ENCODE measurements at places on chromosomes 12 and 14.
A peak's percentile ranks its signal among the peaks of the same experiment; 100 is the strongest.

DNA sequence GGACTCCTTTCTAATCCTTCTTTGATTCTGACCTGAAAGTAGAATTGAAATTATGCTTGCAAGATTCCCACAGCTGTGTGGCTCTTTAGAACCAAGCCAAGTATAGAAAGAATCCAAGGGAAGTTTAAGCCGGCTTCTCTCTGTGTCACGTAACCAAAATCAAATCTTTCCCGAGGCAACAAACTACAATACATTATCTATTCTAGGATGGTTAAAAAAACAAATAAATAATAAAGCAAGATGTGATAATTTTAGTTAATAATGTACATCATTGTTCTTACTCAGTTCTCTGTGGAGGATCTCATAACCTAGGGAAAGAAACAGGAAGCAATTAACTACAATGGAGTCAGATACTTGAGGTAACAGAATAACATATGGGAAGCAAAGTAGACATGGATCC, 78.1 kb upstream of the ST8SIA1 start:
- no peak for DNase-seq

DNA sequence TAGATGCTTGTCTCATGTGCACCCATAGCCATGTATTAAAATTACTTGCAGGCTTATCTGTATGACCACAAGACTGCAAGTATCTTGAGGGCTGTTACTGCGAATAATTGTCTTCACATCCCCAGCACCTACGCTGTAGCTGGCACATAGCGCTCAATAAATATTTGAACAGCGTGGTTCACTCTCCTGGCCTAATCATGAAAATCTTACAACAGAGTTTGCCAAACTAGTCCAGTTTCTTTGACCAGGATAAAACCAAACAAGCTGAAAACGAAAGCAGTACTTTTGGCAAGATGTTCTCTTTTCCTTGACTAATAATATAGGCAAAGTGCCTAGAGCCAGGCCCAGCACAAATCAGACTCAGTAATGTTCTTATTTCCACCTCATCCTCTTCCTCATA, 106.7 kb downstream of the RPS29 start:
- DNase-seq: peak; percentile 78

- DNase-seq: no peak
These were observed 250.9 kb downstream of the PDZRN4 start for GRCh38 chr12:41438854-41439541.

DNA sequence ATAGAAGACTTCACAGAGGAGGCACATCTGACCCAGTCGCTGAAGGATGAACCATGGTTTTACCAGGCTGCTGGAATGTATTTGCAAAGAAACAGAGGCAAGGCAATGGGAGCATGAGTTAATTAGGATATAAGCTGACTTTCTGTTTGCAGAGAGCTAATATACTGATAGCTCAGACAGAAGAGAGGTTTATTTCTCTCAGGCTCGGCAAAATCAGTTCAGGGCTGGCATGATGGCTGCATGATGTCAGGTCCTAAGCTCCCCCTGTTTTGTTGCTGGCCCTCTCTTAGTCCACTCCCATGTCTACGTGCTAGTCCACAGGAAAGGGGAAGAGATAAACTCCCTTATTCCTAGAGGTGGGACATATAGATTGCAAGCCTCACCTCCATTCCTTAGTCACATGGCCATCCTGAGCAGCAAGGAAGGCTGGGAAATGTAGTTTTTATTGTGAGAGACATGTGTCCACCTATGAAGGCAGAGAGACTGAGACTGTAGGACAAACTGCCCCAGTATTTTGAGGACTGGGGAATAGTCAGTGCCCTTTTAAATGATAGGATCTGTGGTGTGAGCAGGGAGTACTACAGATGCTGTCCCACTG, 224.5 kb downstream of the VRK1 start:
- DNase-seq: no peak

DNA sequence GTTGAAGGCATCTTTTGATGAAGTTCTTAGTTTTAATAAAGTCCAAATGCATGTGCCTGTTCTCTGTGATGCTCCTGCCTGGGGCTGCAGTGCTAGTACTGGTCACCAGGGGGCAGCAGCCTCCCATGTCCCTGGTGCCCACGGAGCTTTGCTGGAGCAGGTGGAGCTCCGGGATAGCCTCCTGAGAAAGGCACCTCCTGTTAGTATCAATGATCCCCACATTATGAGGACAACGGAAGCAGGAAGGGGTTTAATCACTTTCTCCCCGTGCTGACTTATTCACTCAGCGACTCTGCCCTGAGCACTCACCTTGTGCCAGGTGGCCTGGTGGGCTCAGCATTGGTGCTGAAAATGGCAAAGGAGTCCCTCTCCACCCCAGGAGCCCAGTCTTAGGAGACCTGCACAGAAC, 123.0 kb upstream of the PZP start:
- peak; percentile 55 for DNase-seq

- no peak for DNase-seq
These were observed 342.5 kb downstream of the RMST start for GRCh38 chr12:97805146-97805545.

GRCh38 chr12:86249276-86249675, 6.9 kb downstream of the MGAT4C start:
- no peak for DNase-seq

- no peak for DNase-seq
These were observed 323.4 kb downstream of the ACSS3 start for GRCh38 chr12:81401241-81401640.

Data from prostate gland (tissue), 2 donors.